ENCODE measurements at places on chromosomes 1 and 21. TPM values are rescaled to one million over a fixed set of nuclear protein-coding genes. Genes with fewer than 3 reads are reported as not detected.

Gene HCRTR1
- 0.58 TPM for total RNA-seq

DNA sequence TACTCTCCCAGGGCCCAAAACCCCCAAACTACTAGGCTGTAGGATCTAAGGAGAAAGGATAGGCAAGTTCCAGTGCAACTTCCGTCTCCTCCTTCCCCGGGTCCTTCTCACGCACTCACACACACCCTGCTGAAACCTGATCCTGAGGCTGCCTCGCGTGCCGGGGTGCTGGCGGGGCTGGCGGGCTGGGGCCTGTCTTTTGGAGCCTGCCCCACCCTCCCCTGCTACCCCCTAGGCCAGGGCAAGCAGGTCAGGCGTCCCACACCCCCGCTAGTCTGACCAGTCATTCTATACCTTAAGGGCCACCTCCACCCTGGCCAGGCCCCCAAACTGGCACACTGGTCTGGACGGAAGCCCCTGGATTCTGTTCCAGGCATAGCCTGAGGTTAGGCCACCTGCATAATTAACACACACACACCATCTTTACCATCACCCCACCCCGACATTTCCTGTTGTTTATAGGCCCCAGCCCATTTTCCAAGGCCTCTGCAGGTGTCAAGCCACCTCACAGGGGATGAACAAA, 48.3 kb upstream of the ARTN start:
- no peak for DNase-seq

- DNase-seq: no peak
Measured at GRCh38 chr1:81834268-81834667, 33.5 kb downstream of the ADGRL2 start.

Gene PTGS2
- total RNA-seq: 2.1 TPM

Gene RHD
- total RNA-seq: not detected

Gene CATSPERE
- 2.3 TPM for total RNA-seq

Gene CD2
- total RNA-seq: not detected

GRCh38 chr1:211118407-211119102, 15.4 kb downstream of the KCNH1 start:
- DNase-seq: no peak

Gene APP
- 1,771 TPM for total RNA-seq

Measured in glomerular endothelial cell (primary cell).